ENCODE measurements at places on chromosomes 12 and 14.
A peak's percentile ranks its signal among the peaks of the same experiment; 100 is the strongest.

DNA sequence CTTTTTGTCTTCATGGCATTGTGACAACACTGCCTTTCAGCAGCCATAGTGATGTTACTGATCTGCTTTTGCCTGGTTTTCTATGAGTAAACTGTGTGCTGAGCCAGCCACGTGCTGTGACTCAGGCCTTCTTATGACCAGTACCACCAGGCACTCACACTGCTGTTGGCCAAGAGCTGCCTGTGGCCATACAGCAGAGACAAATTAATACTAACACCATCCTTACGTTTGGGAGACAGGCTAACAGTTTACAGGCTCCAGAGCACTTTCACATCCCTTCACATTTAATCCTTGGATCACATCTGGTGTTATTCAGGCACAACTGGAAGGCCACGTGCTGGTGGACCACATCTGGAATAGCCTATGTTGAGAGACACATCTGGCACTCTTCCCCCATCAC, 377.9 kb downstream of the CCDC91 start:
- DNase-seq, result no peak

DNA sequence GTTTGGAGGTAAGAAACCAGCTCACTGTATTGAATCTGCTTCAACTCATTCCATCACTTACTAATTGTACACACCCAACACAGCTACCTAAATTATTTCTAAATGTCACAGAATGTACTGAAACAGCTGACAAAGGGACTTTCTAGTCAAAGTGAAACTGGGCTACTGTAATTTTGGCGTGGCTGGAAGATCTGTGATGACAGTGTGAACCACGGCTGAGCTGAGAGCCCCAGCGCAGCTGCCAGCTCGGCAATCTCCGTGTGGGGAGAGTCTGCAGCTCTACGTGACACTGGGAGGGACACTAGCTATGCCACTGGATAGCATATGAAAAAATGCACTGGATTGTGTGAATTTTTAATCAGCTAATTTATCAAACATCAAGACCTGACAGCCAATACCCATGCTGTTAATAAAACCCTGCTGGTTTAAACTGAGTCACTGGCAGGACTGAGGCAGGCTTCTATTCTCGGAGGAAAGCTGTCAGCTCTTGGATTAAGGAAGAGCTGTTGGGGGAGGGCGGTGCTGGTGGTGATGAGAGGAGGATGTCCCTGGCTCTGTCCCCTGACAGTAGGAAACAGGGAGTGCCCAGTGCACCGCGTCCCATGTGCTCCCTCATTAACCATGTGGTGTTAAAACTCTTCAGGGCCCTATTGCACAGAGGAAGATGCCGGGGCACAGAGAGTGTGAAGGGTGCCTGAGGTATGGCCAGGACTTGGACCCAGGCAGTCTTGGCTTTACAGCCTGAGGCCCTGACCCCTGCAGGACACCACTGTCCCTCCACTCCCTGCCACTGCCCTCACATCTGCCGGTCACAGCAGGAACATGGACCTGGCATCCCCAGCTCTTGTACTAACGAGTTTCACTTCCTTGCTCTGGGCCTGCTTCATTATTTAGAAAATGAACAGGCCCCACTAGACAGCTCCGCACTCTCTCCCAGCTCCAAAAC, 13.3 kb downstream of the SLC15A4 start:
- DNase-seq, result no peak

GRCh38 chr12:32281098-32281497, 118.3 kb upstream of the FGD4 start:
- DNase-seq, result no peak

- DNase-seq, result peak; percentile 3
These were observed 2.9 kb upstream of the CACNB3 start for GRCh38 chr12:48815126-48816110.

GRCh38 chr12:58917699-58918468, 2.4 kb downstream of the LRIG3 start:
- no peak for DNase-seq

DNA sequence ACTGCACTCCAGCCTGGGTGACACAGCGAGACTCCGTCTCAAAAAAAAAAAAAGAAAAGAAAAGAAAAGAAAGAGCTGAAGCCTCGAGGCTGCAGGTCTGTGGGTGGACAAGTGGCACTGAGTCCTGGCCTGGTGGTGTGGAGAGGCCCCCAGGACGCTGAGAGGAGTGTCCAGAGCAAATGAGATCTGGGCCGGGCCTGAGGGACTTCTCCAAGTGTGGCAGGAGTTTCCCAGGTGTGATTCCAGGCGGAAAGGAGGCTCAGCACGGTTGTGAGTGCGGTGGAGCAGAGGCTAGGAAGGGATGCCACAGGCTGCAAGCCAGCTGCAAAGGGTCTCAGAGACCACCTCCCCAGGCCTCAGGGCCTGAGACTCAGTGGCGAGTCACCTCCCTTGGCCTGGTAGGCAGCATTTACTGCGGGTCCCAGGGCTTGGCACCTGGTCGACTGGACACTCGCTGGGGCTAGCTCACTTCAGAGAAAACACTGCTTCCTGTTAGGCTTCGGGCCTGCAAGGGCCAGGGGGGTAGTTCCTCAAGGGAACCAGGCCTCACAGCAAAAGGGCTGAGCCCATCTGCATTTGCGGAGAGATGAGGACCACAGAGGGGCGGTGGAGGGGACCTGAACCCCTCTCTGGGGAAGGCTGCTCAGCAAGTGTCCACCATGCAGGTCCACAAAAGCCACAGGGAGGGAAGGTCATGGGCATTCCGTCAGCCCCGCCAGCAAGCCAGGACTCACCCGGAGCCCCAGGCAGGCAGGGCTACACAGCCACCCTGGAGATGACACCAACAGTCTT, 11.7 kb downstream of the TTC7B start:
- no peak for DNase-seq

- no peak for DNase-seq
These were observed 98.1 kb upstream of the GRIP1 start for GRCh38 chr12:66776974-66777373.

GRCh38 chr14:89637581-89637980, 220.5 kb upstream of the FOXN3 start:
- DNase-seq, result no peak

DNA sequence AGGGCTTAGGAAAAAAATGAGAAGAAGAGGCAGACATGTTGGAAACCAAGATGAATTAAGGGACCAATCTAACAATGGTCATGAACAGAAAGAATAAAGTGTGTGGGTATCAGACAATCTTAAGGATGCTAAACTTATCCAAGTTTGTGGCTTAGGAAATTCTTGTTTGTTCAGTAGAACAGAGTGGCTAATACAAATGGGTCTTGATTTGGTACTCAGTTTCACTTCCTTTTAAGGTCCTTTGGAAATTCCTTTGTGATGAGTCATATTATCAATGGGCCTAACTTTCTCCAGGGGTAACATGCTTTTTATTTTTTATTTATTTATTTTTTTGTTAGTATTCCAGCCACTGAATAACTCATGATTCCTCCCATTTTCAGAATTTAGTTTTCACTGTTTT, 1154.7 kb upstream of the FLRT2 start:
- DNase-seq, result no peak

DNA sequence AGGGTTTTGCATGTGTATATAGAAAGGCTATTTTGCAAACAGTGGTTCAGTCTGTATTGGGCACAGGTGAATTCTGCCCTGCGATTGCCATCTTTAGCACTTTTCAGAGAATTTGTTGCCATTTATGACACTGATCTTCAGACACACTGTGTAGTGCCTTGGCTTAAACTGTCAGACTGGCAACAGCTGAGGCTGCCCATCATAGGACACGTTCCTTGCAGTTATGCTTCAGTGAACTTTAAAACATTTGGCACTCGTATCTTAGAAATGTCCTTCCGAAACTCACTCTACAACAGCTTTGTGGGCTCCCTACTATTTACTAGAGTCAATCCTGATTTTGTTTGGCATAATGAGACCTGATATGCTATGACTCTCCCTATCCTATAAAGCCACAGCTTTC, 29.1 kb downstream of the AP5M1 start:
- no peak for DNase-seq

DNA sequence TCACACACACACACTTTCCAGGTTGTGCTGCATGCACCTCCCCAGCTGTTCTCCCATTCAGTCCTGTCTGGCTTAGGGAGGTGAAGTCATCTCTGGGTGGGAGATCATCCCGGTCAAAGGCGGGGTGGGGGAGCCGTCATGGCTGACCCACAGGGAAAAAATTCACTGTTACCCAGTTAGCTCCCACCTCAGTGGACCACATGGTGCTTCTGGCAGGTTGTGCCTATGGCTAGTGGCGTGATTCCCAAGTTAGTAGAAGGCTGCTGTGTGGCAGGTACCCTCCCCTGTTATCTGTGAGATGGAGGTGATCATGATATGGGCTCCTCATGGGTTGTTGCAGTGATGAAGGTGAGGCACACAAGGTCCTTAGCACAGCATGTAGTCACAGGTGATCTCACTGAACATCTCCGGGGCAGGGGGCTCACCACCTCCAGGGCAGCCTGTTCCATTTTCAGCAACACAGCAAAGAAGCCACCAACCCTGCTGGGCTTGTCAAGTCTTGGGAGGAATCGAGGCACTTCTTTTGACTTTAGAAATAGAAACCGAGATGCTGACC, 154.9 kb upstream of the CCND2 start:
- no peak for DNase-seq

- DNase-seq, result no peak
These were observed 636 bp downstream of the GOLGA3 start for GRCh38 chr12:132827763-132828703.

DNA sequence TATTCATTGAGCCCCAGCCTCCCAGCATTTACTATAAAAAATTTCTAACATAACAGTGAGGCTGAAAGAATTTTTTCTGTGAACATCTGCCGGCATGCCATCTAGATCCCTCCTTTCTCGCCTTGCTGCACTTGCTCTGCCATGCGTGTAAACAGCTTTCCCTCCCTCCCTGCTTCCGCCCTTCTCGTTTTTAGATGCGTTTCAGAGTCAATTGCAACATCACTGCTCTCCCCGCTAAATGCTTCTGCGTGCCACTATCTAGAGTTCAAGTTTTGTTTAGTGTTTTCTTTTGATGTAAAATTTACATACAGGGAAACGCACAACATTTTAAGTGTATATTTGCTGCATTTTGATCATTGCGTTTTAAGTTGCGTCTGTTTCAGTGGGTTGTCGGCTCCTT, 83.6 kb downstream of the CCDC92 start:
- DNase-seq, result no peak

- DNase-seq, result no peak
These were observed 223.2 kb upstream of the RTL1 start for GRCh38 chr14:101126731-101127130.
